NCI-H1436 treated with DMSO at 0.1 percent for 48 hours (cell line): ENCODE measurements at places on chromosomes 12 and 14.

DNA sequence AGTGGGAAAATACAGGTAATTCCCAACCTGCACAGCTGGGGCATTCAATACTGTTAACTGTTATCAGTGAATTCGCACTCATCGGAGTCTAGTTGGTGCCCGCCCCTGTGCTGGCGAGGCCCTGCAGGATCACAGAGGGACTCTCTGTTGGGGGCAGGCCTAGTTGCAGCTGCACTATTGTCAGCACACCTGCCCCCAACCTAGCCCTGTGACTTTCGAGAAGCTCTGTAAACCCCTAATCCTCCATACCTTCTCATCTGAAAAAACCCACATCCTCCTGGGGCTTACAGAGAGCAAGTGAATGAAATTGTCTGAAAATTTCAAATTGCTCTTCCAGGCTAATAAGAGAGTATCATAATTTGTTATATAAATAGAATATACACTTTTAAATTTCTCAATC lies 132.2 kb upstream of the NUDT4 start:
- no peak for DNase-seq

DNA sequence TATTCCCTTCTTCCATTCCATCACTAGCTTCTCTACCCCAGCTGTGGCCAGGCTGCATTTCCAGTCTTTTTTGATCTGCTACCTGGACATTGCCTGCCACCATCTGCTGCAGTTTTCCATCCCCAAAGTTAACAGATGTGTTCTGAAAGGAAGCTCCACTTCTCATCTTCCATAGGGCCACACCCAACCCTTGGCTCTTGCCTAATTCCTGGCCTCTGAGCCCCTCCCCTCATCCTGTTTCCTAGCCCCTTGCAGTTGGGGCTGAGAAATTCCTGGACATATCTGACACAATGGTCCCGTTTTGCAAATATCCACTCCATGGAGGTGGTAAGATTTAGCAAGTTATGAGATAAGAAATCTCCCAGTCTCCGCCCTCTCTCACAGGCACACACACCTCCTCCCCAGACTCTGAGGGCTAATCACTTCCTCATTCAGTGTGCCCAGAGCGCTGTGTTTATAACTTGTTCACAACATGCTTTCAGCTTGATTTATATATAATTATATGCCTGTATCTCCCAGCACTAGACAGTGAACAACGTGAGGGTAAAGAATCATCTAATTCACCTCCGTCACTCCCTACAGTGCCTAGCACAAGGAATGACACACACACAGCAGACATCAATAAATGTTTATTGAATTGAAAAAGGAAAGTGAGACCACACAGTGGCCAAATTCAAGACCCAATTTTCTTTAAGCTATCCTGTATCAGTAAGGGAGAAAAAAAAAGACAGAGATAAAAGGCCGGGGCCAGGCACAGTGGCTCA lies 13.4 kb downstream of the SMUG1 start:
- DNase-seq = no peak

DNA sequence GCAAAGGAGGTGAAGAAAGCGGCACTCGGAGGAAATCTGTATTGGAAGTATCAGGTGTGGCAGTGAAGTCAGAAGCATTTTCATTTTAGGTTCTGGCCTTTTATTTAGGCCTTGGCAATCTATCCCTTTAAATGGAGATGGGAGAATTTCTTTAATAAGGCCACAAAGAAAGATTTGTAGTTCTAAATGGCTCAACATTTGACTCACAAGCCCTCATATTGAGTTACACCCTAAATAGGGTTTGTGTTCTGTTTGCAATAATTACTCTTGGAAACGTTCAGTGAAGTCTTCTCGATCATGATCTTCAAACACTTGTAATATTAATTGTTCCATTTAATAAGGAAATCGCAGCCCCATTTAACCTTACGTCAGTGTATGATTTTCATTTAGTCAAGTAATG lies 25.3 kb upstream of the TMEM260 start:
- no peak for DNase-seq

- no peak for DNase-seq
Observed at GRCh38 chr12:45727980-45728629, 1.4 kb upstream of the ARID2 start.

DNA sequence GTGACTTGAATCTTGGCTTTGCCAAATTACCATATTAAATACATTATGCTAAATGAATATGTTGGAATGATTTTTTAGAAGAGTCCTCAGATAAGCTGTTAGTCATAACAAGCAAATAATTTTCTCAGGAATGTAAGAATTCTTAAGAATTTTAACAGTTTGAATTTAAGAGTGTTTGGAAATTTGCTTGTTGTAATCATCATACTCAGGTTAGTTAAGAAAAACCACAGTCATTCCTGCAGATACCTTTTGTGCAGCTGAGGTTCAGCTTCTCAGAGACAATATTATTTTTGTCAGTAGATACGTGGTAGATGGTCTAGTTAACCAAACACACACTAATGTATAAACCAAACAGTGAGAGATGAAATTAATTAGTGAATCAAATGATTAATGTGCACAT lies 8.9 kb downstream of the WNK1 start:
- no peak for DNase-seq
